ENCODE measurements at places on chromosomes 3 and 15. TPM values are rescaled to one million over a fixed set of nuclear protein-coding genes. Genes with fewer than 3 reads are reported as not detected.

DNA sequence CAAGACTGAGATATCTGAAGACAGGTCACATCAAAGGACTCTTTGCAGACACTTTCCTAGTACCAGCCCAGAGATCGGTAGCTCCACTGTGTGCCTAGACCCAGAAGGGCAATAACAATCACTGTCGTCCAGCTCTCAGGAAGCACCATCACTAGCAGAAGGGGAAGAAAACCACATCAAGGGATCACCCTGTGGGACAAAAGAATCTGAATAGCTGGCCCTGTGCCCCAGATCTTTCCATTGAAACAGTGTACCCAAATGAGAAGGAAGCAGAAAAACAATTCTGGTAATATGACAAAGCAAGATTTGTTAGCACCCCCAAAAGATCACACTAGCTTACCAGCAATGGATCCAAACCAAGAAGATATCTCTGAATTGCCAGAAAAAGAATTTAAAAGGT, 404.4 kb upstream of the NECTIN3 start:
- DNase-seq: peak; percentile 15

- DNase-seq: no peak
Observed at GRCh38 chr3:733313-733712, 359.5 kb upstream of the CNTN6 start.

Gene HHATL
- not detected for total RNA-seq

- no peak for DNase-seq
Observed at GRCh38 chr3:15007681-15008141, 57.4 kb downstream of the MRPS25 start.

GRCh38 chr15:97968380-97968779, 7.9 kb downstream of the ARRDC4 start:
- no peak for DNase-seq

DNA sequence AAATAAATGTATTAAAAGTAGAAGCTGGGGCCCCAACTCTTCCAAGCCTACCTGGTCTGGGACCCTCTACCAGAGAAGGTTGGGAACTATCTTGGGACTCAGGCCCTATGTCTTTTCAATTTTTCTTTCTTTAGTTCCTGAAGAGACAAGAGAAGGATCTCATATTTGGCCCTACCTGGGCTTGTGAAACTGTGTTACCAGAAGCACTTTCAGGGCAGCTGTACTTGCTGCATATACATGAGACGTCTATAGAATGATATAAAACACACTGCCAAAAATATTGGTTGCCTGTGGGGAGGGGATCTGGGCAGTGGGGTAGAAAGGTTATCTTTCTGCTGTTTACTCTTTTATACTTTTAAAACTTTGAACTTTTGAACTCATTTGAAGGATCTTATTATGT, 604 bp upstream of the EPB42 start:
- DNase-seq: no peak

Gene CCR9
- total RNA-seq: not detected

Gene ECE2
- not detected for total RNA-seq

- DNase-seq: no peak
Observed at GRCh38 chr3:99708207-99708745, 69.9 kb downstream of the COL8A1 start.

DNA sequence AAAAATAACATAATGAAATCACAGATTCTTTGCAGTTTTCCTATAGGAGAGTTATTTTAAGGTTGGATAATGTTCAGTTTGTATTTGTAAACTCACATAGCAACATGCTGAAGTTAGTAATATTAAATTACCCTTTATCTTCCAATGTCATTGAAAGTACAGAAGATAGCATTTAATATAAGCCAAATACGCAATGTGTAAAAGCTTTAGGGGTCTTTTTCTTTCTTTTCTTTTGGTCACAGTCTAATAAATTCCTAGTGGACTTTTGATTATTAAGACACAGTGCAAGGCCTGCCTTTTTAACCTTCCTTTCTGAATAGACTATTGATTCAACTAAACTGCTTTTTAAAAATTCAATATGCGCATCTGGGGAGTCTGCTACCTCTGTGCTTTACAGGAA, 79.3 kb downstream of the OTOL1 start:
- no peak for DNase-seq

Gene CHRNB4
- total RNA-seq: not detected

Gene GOLGA6L7
- total RNA-seq: not detected

DNA sequence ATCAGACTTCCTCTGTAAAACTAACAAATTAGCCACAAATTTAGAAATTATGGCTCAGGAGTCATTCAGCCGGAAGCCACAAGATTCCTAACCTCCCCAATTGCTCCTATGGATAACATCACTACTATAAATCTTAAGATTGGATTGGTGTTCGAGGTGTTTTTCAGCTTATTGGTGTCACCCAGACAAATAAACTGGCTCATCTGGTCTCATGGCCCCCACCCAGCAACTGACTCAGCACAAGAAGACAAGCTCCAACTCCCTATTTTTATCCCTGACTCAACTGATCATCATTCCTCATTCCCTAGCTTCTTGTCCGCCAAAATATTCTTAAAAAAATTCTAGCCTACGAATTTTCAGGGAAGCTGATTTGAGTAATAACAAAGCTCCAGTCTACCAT, 135.1 kb upstream of the STRIT1 start:
- DNase-seq: no peak

GRCh38 chr3:11238060-11238459, 34.1 kb upstream of the ATG7 start:
- peak; percentile 81 for DNase-seq

Gene LYZL4
- not detected for total RNA-seq
